GM12864 (cell line): ENCODE measurements at places on chromosomes 1 and 21.

- DNase-seq: no peak
These were observed 2.4 kb upstream of the CGN start for GRCh38 chr1:151508833-151509232.

DNA sequence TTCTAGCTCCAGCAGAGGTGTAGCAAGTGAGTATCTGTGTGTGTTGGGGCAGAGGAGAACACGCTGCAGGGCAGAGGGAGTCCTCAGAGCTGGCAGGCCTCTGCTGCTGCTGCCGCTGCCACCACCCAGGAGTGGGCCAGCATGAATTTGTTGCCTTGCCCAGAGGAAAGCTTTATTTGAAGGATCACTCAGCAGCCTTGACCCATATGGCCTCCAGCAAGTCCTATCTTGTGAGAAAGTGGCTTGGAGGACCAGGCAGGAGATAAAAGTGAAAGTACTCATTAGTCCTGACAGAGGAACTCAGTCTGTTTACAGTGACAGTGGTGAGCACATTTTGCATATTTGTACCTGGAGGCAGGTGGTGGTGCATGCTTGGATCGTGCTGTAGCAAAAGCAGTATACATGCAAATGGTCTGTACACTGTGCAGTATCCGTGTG, 3.1 kb downstream of the TRAF5 start:
- DNase-seq: no peak

GRCh38 chr1:238450976-238451375, 560.3 kb upstream of the ZP4 start:
- no peak for DNase-seq

- no peak for DNase-seq
These were observed 253.2 kb downstream of the TOMM20 start for GRCh38 chr1:234875328-234875952.
